Naive thymus-derived CD8-positive, alpha-beta T cell (primary cell): ENCODE measurements at places on chromosomes 2 and 18.
A peak's percentile ranks its signal among the peaks of the same experiment; 100 is the strongest.

- DNase-seq = peak; percentile 74
- H3K36me3 ChIP-seq = no peaks in the 10 kb centered on the region
- peak overlapping the region; percentile 91 for H3K27ac ChIP-seq
- H3K4me3 ChIP-seq = no peak overlapping the region
These were observed 105.6 kb upstream of the STK17B start for GRCh38 chr2:196277002-196277401.

DNA sequence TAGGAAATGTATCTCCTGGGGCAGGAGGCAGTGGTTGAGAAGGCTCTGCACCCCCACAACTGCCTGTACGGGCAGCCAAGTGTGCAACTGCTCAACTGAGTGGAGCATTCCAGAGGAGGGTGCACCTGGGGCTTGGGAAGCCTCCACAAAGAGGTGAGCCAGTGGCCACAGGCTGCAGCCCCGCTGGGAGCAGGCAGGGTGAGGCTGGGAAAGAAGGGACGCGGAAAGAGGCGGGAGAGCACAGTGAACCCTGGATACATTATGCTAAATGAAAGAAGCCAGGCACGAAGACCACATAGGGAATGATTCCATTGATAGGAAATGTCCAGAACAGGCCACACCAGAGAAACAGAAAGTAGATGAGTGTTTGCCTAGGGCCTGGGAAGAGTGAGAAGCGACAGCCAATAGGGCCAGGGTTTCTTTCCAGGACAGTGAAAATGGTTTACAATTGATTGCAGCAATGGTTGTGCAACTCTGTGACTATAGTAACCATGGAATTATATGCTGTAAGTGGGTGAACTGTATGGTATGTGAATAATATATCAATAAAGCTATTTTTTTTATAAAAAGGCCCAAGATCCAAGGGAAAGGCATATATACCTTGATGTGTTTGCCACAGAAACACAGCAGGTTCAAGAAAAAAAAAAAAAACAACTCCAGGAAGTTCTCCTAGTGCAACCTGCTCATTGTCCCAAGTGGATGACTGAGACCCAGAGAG lies 82.4 kb downstream of the DDX1 start:
- no peaks in the 10 kb centered on the region for H3K4me1 ChIP-seq
- H3K27me3 ChIP-seq = peaks cover 19% of the 10 kb centered on the region
- H3K36me3 ChIP-seq = no peaks in the 10 kb centered on the region
- H3K4me3 ChIP-seq = no peak overlapping the region
- no peak for DNase-seq

DNA sequence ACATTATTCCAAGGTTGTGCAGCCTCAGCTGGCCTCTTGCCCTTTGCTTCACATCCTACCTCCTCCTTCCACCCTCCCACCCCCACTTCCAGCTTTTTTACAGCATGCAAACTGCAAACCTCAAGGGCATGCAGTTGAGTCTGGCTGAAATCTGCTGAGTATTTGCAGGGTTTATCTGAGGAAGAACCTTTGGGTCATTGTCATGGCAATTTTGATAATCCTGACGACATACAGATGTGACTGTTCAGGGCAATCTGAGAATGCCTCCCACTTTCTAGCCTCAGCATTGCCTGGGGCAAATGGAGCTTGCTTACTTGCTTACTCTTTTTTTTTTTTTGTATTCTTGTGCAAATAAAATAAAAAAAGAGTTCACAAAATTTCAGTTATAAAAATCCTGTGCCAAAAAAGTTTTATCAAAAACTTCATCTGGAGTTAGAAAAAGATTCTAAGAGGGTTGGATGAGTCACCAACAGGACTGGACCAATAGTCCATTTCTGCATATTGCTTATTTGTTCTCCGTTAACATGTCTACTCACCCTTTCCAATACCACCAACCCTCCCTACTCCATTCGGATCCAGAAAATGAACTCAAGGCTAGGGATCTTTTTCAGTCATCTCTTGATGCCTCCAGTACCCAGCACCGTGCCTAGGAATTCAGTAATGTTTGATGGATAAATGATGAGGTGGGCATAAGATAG lies 23.6 kb upstream of the LHCGR start:
- no peaks in the 10 kb centered on the region for H3K36me3 ChIP-seq
- DNase-seq = no peak
- no peak overlapping the region for H3K4me3 ChIP-seq
- no peaks in the 10 kb centered on the region for H3K27me3 ChIP-seq
- H3K4me1 ChIP-seq = no peaks in the 10 kb centered on the region

GRCh38 chr2:88088999-88089398 lies 21.4 kb downstream of the SMYD1 start:
- H3K4me1 ChIP-seq = peaks cover 22% of the 10 kb centered on the region
- H3K4me3 ChIP-seq = no peak overlapping the region
- no peaks in the 10 kb centered on the region for H3K36me3 ChIP-seq
- peak overlapping the region; percentile 16 for H3K27ac ChIP-seq

DNA sequence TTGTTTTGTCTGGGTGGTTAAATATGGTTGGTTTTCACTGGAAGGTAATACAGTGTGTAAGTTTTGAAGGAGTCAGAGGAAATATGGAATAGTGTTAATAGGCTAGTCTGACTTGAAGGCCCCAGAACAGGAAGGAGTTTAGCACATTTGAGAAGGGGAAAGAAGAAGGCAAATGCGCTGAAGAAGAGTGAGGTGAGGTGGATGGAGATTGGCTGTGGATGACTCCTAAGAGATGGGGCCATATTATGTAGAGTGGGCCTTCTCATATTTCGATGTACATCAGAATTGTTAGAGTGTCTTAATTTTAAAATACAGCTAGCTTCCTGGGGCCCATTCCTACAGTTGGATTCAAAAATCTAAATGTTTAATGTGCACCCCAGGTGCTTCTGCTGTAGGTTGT lies 61.0 kb downstream of the GLS start:
- no peak overlapping the region for H3K4me3 ChIP-seq
- H3K27me3 ChIP-seq = no peaks in the 10 kb centered on the region
- DNase-seq = no peak
- no peaks in the 10 kb centered on the region for H3K4me1 ChIP-seq
- peaks cover 2% of the 10 kb centered on the region for H3K36me3 ChIP-seq

DNA sequence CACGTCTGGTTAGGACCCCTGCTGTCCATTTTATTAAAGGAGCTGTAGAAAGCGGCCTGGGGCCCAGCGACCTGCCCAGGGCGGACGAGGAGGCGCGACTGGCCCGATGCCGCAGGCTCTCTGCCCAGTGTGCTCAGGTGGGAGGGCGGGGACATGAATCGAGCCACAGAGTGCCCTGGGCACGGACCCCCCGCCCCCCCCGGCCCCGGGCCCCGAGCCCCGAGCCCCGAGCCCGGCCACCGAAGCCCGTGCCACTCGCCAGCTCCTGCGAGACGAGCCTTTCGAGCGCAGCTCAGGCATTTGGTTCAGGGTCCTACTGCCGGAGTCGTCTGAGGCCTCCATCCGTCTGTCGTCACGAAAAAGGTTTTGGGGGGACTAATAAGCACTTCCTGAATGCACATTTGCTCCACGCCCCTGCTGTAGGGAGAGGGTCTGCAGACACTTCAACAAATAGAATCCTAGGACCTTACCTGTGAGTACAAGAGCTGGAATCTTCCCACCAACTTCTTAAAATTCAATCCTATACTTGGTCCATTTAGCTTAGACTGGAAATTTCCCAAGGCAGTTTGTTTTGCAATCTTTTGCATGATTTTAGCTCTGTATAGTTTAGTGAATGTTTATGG lies 602 bp upstream of the ADAM17 start:
- H3K27me3 ChIP-seq = no peaks in the 10 kb centered on the region
- peak overlapping the region; percentile 94 for H3K4me3 ChIP-seq
- peaks cover 49% of the 10 kb centered on the region for H3K4me1 ChIP-seq
- DNase-seq = peak; percentile 25
- H3K36me3 ChIP-seq = no peaks in the 10 kb centered on the region
- peak overlapping the region; percentile 95 for H3K27ac ChIP-seq

- H3K36me3 ChIP-seq = no peaks in the 10 kb centered on the region
- no peaks in the 10 kb centered on the region for H3K4me1 ChIP-seq
- no peak overlapping the region for H3K4me3 ChIP-seq
- H3K27me3 ChIP-seq = no peaks in the 10 kb centered on the region
These were observed 6.3 kb downstream of the PDCD1 start for GRCh38 chr2:241852116-241852980.

DNA sequence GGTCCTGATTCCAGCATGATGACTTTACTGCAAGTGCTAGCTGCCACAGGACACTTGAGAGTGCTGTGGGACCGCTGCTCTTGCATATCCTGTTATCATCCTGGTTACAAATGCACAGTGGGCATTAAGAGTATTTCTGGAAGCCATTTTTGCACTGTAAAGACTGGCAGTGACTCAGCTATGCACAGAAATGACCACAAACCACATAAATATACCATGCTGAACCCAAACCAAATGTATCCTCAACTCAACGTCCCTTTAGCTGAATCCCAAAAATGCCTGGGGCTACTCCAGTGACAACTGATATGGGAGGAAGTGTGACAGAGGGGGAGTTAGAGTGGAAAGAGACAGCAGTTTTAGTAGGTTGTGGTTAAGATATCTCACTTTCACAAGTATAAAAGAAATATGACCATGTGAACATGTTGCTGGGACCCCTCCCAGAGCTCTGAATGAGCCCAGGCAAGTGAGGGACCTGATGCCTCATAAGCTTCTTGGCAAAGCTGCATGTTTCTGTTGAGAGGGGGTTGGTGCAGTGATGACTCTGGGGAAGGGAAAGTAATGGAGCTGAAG lies 37.3 kb downstream of the RHBDD1 start:
- H3K4me3 ChIP-seq = no peak overlapping the region
- H3K36me3 ChIP-seq = peaks cover 16% of the 10 kb centered on the region
- H3K27me3 ChIP-seq = no peaks in the 10 kb centered on the region
- no peak for DNase-seq
- peaks cover 25% of the 10 kb centered on the region for H3K4me1 ChIP-seq

GRCh38 chr2:191626497-191627151 lies 51.3 kb upstream of the NABP1 start:
- H3K27me3 ChIP-seq = no peaks in the 10 kb centered on the region
- no peaks in the 10 kb centered on the region for H3K36me3 ChIP-seq
- H3K4me1 ChIP-seq = peaks cover 24% of the 10 kb centered on the region
- DNase-seq = no peak
- H3K4me3 ChIP-seq = no peak overlapping the region

DNA sequence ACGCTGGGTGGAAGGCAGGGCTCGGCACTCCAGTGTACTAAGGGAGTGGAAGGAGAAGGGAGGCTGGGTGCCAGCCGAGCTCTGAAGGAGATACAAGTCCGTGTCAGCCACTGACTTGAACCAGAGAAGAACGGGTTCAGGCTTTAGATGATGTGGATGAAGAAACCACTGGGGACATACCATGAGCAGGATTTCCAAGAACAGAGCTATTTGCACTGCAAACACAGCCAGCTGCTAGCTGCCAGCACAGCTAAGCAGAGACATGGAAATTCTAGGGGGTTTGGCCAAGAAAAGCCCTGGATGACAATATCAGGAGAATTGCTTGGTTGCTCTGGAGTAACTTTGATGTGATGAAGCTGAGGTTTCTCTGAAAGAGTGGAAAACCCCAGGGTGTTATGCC lies 5.2 kb downstream of the CD207 start:
- peaks cover 3% of the 10 kb centered on the region for H3K4me1 ChIP-seq
- no peak overlapping the region for H3K27ac ChIP-seq
- no peaks in the 10 kb centered on the region for H3K27me3 ChIP-seq
- H3K36me3 ChIP-seq = no peaks in the 10 kb centered on the region
- H3K4me3 ChIP-seq = no peak overlapping the region
- DNase-seq = no peak

GRCh38 chr2:235793163-235793752 lies 299.4 kb downstream of the AGAP1 start:
- no peak overlapping the region for H3K27ac ChIP-seq
- H3K27me3 ChIP-seq = peaks cover 32% of the 10 kb centered on the region
- no peaks in the 10 kb centered on the region for H3K4me1 ChIP-seq
- no peaks in the 10 kb centered on the region for H3K36me3 ChIP-seq
- no peak overlapping the region for H3K4me3 ChIP-seq

DNA sequence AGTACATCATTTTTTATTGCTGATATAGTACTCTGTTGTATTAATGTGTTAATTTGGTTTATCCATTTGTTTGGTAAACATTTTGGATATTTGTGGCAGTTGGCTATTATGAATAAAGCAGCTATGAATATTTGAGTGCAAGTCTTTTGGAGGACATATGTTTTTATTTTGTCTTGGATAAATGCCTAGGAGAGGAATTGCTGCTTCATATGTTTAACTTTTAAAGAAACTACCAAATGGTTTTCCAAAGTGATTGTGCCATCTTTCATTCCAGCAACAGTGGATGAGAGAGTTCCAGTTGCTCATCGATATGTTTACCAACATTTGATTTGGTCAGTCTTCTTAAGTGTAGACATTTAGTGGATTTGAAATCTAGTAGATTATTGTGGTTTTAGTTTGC lies 51.8 kb downstream of the MERTK start:
- H3K4me3 ChIP-seq = no peak overlapping the region
- H3K27ac ChIP-seq = no peak overlapping the region
- no peaks in the 10 kb centered on the region for H3K36me3 ChIP-seq
- no peak for DNase-seq
- peaks cover 2% of the 10 kb centered on the region for H3K27me3 ChIP-seq

DNA sequence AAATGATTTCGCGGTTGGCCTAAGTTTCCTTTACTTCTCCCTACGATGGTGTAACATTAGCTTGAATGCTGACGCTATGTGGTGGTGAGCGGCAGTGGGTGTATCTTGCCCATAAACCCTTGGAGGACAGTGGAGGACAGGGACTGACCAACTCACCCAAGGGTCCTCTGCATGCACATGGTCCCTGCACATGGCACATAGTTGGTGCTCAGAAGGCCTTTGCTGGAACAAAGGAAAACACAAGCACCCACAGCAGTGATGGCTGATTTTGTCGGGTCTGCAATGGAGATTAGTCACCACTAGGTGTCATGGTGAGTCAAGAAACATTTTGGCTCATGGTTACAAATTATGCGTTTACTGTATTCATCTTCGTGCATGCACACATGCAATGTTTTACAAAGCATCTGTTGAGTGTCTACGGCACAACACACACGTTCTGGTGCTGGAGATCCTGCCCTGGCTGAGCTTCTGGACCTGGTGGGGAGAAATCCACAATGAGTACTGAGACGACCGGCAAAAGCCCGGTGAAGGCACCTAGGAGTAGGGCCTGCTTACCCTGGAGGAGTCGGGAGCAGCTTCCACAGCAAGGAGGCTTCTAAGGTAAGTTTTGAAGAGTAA lies 44.0 kb downstream of the PDCL3 start:
- H3K4me1 ChIP-seq = peaks cover 8% of the 10 kb centered on the region
- H3K27ac ChIP-seq = no peak overlapping the region
- no peaks in the 10 kb centered on the region for H3K27me3 ChIP-seq
- no peak for DNase-seq

- H3K4me1 ChIP-seq = peaks cover 10% of the 10 kb centered on the region
- no peaks in the 10 kb centered on the region for H3K36me3 ChIP-seq
- H3K27ac ChIP-seq = no peak overlapping the region
- DNase-seq = no peak
- peaks cover 3% of the 10 kb centered on the region for H3K27me3 ChIP-seq
- H3K4me3 ChIP-seq = no peak overlapping the region
These were observed 54.1 kb upstream of the KLF7 start for GRCh38 chr2:207219676-207220501.

DNA sequence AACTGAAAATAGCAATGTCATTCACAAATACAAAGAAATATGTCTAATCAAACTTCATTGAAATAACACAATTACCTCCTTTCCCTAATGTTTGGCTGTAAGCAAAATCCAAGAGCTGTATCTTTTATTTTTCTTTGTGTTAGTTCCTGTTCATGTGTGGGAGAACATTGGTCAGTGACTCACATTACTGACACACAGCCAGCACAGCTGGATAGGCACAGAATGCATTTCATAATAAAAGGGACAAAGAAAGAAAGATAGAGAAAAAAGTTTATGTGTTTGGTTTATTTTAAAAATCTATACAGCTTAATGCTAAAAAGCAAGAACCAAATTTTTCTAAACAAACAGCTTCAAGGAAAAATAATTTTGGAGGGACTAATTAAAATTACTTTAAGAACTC lies 185.6 kb upstream of the COL3A1 start:
- H3K4me3 ChIP-seq = no peak overlapping the region
- DNase-seq = no peak
- H3K36me3 ChIP-seq = no peaks in the 10 kb centered on the region
- no peak overlapping the region for H3K27ac ChIP-seq
- no peaks in the 10 kb centered on the region for H3K27me3 ChIP-seq
